ENCODE measurements at places on chromosomes 16 and 17.

- H3K4me3 ChIP-seq, result no peak overlapping the region
- peaks cover 29% of the 10 kb centered on the region for H3K36me3 ChIP-seq
- peaks cover 26% of the 10 kb centered on the region for H3K4me1 ChIP-seq
Observed at GRCh38 chr16:15970743-15971439, 21.5 kb downstream of the ABCC1 start.

GRCh38 chr17:8031950-8032349 is 6.9 kb upstream of the ALOX15B start:
- H3K4me1 ChIP-seq, result no peaks in the 10 kb centered on the region
- peaks cover 37% of the 10 kb centered on the region for H3K27me3 ChIP-seq
- no peak overlapping the region for H3K27ac ChIP-seq
- no peak for DNase-seq

DNA sequence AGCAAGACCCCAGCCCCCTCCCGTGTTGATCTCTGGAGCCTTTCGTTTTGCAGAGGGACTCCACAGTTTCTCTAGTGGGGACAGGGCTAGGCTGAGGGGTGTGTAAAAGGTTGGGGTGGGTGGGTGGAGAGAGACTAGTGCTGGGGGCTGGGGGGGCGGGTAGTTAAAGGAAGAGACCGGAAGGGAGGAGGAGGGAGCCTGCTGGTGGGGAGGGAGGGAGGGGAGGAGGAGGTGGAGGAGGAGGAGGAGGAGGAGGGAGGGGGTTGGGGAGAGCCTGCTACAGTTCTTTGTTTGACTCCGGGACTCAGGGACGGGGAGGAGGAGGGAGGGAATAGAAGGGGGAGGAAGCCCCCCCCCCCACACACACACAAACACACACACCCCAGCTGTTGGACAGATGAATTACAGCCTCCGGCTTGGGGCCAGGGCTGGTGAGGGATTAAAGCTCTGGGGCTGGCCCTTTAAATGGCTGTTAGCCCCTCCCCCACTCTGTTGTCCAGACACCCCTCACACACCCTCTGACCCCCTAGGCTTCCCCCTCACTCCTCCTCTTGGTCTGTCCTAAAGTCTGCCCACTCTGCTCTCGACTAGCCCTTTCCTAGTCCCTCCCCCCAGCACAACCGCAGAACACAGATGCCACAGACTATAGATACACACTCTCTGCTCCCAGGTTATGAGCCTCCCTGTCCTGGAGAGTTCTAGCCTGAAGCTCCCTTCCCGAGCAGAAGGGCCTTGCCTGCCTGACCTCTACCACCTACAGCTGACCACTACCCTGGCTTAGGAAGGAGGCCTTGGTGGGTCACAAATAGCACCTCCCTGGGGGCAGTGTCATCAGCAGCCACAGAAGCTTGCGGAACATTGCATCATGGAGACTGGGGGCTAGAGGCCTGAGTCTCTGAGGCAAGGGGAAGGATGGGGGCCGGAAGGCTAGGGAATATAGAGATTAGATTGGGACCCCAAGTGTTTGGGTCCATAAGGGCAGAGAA is 4.4 kb downstream of the KDM6B start:
- H3K36me3 ChIP-seq, result no peaks in the 10 kb centered on the region
- no peak for DNase-seq
- no peaks in the 10 kb centered on the region for H3K27me3 ChIP-seq
- H3K4me1 ChIP-seq, result peaks cover 57% of the 10 kb centered on the region

DNA sequence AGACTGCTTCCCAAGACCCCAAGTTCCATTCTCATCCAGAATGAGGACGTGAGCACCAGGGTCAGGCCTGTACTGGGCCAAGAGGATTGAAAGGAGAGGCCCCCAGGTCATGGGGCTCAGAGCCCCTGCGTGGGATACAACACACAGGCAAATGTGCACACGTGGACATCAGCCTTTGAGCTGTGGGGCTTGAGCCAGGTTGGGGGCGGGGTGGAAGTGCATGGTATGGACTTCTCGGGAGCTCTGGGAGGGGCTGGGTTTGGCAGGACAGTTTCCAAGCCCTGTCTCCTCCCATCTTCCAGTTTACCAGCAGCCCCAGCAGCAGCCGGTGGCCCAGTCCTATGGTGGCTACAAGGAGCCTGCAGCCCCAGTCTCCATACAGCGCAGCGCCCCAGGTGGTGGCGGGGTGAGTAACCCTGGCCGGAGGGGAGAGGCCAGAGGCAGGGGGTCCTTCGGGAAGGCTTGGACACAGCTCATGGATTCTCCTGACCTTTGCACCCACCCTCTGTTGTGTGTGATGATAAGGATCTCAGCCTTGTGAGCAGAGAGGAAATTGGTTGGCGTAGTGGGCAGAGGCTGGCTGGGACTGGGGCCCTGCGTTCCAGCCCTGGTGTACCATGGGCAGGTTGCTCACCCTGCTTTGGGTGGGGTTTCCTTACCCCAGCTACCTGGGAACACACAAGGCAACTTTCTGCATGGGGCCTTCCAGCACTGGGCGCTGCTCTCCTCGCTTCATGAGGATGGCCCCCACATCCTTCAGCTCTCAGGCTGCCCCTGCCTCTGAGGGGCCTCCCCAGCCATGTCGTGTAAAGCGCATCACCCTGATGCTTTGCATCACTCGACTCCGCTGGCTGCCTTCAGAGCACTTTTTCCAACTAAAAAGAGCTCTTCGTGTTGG is 10.4 kb upstream of the LASP1NB start:
- no peak for DNase-seq
- peaks cover 12% of the 10 kb centered on the region for H3K36me3 ChIP-seq
- H3K4me3 ChIP-seq, result no peak overlapping the region
- peak overlapping the region; percentile 80 for H3K27ac ChIP-seq

GRCh38 chr17:77145612-77146245 is 5.0 kb downstream of the SEC14L1 start:
- H3K27me3 ChIP-seq, result no peaks in the 10 kb centered on the region
- H3K4me1 ChIP-seq, result peaks cover 68% of the 10 kb centered on the region
- H3K36me3 ChIP-seq, result peaks cover 62% of the 10 kb centered on the region
- DNase-seq, result no peak
- H3K27ac ChIP-seq, result peak overlapping the region; percentile 80

DNA sequence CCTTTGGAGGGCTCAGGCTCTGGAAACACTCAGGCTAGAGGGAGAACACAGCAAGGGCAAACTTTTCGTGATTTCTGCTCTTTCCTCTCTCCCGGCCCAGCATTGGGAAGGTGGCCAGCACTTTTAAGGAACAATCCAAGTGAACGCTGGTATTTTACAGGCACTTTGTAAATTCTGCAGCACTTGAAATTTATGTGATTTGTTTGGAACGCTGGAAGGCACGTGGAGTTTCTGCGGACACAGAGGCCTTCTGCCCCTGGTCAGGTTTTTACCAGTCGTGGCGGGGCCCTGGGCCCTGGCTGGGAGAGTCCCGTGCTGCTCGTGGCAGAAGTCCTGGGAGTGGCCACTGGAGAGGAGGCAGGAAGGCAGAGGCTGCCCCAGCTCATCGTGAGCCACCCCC is 188.6 kb downstream of the ENGASE start:
- H3K4me1 ChIP-seq, result no peaks in the 10 kb centered on the region
- peaks cover 10% of the 10 kb centered on the region for H3K27me3 ChIP-seq
- H3K4me3 ChIP-seq, result no peak overlapping the region
- H3K27ac ChIP-seq, result no peak overlapping the region

DNA sequence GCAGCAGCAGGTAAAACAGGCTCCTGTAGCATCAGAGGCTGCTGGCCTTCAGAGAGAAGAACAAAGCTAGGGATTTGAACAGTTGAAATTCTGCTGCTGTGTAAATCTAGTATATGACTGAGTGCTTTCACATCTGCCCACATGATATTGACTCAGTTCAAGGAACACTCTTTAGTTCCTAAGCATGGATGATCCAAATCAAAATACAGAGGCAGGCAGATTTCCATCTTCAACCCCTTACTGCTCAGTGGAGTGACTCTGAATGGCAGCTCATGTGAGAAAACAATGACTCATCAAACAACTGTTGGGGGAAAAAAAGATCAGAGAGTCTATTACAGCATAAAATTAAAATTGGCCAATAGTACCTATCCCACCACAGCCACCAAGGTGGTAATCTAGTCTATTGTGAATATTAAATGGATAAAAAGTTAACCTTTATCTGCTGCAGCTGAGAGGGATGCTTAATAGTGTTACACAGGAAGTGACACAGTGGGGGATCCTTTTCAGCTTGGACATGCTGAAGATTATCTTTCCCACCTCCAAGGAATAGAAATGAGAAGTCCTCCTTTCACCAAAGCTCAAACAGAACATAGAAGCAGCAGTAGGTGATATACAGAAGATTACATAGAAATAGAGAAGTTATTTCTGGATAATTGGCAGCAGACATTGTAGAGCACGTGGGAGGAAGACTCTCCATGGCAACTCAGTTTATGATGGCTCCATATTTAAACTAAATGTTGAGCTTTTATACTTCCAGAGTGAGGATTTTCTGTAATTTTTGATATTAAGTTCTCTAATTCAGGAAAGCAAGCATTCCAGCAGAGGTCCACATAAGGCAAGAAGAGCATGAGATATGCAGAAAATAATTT is 239.7 kb upstream of the ERCC4 start:
- DNase-seq, result no peak
- H3K4me3 ChIP-seq, result no peak overlapping the region
- H3K27me3 ChIP-seq, result peaks cover 11% of the 10 kb centered on the region
- no peaks in the 10 kb centered on the region for H3K36me3 ChIP-seq
- H3K27ac ChIP-seq, result no peak overlapping the region

GRCh38 chr16:50027829-50028228 is 2.8 kb downstream of the CNEP1R1 start:
- no peak overlapping the region for H3K27ac ChIP-seq
- no peaks in the 10 kb centered on the region for H3K27me3 ChIP-seq
- no peak for DNase-seq
- H3K36me3 ChIP-seq, result peaks cover 3% of the 10 kb centered on the region

GRCh38 chr16:75106351-75107274 is 10.0 kb downstream of the LDHD start:
- peaks cover 21% of the 10 kb centered on the region for H3K4me1 ChIP-seq
- no peak for DNase-seq
- no peak overlapping the region for H3K4me3 ChIP-seq

GRCh38 chr16:26263406-26263805 is 571.6 kb downstream of the HS3ST4 start:
- no peak overlapping the region for H3K27ac ChIP-seq
- H3K4me1 ChIP-seq, result peaks cover 6% of the 10 kb centered on the region
- no peak for DNase-seq
- no peak overlapping the region for H3K4me3 ChIP-seq

GRCh38 chr17:17913695-17914332 is 58.4 kb downstream of the TOM1L2 start:
- H3K27me3 ChIP-seq, result no peaks in the 10 kb centered on the region
- H3K4me1 ChIP-seq, result peaks cover 10% of the 10 kb centered on the region
- H3K4me3 ChIP-seq, result no peak overlapping the region
- H3K27ac ChIP-seq, result peak overlapping the region; percentile 14

DNA sequence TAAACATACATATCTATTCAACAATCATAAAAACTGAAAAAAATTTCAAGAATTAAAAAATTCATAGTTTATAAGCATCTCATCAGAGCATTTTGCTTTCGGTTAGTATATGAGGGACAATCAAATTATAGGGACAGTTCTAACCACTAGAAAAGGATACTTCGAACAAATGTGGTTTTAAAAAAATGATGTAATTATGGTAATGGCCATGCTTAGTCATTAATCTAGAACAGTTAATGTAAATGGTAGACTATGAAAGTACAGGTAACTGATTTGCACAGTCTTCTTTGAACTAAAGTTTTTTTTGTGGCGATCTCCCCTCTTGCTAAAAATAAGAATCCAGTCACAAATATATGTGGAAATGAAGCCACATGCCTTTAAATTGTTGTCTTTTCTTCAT is 63.5 kb upstream of the PHOSPHO1 start:
- H3K36me3 ChIP-seq, result peaks cover 50% of the 10 kb centered on the region
- H3K27ac ChIP-seq, result no peak overlapping the region
- H3K27me3 ChIP-seq, result no peaks in the 10 kb centered on the region
- DNase-seq, result no peak
- H3K4me3 ChIP-seq, result no peak overlapping the region
- peaks cover 1% of the 10 kb centered on the region for H3K4me1 ChIP-seq

- H3K36me3 ChIP-seq, result peaks cover 33% of the 10 kb centered on the region
- peak overlapping the region; percentile 98 for H3K27ac ChIP-seq
- H3K4me3 ChIP-seq, result peak overlapping the region; percentile 82
- H3K27me3 ChIP-seq, result no peaks in the 10 kb centered on the region
- peaks cover 90% of the 10 kb centered on the region for H3K4me1 ChIP-seq
- peak; percentile 67 for DNase-seq
Observed at GRCh38 chr17:67390646-67391361, 13.7 kb downstream of the PITPNC1 start.

- peaks cover 1% of the 10 kb centered on the region for H3K27me3 ChIP-seq
- H3K4me3 ChIP-seq, result no peak overlapping the region
- H3K4me1 ChIP-seq, result peaks cover 22% of the 10 kb centered on the region
- H3K36me3 ChIP-seq, result no peaks in the 10 kb centered on the region
Observed at GRCh38 chr16:85491798-85492294, 121.3 kb upstream of the GSE1 start.

DNA sequence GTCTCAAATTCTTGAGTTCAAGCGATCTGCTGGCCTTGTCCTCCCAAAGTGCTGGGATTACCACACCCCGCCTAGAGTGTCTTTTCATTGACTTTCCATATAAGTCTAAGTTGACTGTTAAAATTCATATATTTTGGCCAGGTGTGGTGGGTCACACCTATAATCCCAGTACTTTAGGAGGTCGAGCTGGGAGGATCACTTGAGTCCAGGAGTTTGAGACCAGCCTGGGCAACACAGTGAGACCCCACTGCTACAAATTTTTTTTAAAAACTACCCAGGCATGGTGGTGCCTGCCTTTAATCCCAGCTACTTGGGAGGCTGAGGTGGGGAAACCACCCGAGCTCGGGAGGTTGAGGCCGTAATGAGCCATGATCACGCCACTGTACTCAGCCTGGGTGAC is 21.9 kb upstream of the MRC2 start:
- H3K4me1 ChIP-seq, result peaks cover 6% of the 10 kb centered on the region
- no peak for DNase-seq
- no peaks in the 10 kb centered on the region for H3K27me3 ChIP-seq
- H3K36me3 ChIP-seq, result peaks cover 89% of the 10 kb centered on the region
- H3K4me3 ChIP-seq, result no peak overlapping the region

- H3K4me3 ChIP-seq, result no peak overlapping the region
- no peaks in the 10 kb centered on the region for H3K4me1 ChIP-seq
- DNase-seq, result peak; percentile 70
- H3K36me3 ChIP-seq, result no peaks in the 10 kb centered on the region
- peaks cover 6% of the 10 kb centered on the region for H3K27me3 ChIP-seq
- H3K27ac ChIP-seq, result no peak overlapping the region
Observed at GRCh38 chr17:34171245-34171818, 83.8 kb upstream of the CCL2 start.
